Left kidney (tissue), 8 donors: ENCODE measurements at places on chromosomes 5 and 9. TPM values are rescaled to one million over a fixed set of nuclear protein-coding genes. Genes with fewer than 3 reads are reported as not detected.

PCBD2 gene
- 17.1 TPM for polyA plus RNA-seq

KIAA1191 gene
- polyA plus RNA-seq, result 152 TPM

PCDHGA3 gene
- polyA plus RNA-seq, result 2.9 TPM

GRIN1 gene
- polyA plus RNA-seq, result not detected

PIGO gene
- polyA plus RNA-seq, result 36.9 TPM

TRIM7 gene
- 0.13 TPM for polyA plus RNA-seq

NEUROG1 gene
- not detected for polyA plus RNA-seq

SCGB3A1 gene
- polyA plus RNA-seq, result not detected

ZFP2 gene
- 9.9 TPM for polyA plus RNA-seq

FOXI1 gene
- polyA plus RNA-seq, result 4.8 TPM

CAMK2A gene
- 4.6 TPM for polyA plus RNA-seq

CACNA1B gene
- polyA plus RNA-seq, result 0.52 TPM

HCN1 gene
- 0.03 TPM for polyA plus RNA-seq

CDC20B gene
- polyA plus RNA-seq, result 0.62 TPM

SCAI gene
- 17.1 TPM for polyA plus RNA-seq

TBC1D13 gene
- polyA plus RNA-seq, result 39.5 TPM

OBP2B gene
- not detected for polyA plus RNA-seq
